ENCODE measurements at places on chromosomes 2 and 18.
A peak's percentile ranks its signal among the peaks of the same experiment; 100 is the strongest.

GRCh38 chr2:236739663-236740062 lies 170.0 kb downstream of the ACKR3 start:
- DNase-seq, result no peak

DNA sequence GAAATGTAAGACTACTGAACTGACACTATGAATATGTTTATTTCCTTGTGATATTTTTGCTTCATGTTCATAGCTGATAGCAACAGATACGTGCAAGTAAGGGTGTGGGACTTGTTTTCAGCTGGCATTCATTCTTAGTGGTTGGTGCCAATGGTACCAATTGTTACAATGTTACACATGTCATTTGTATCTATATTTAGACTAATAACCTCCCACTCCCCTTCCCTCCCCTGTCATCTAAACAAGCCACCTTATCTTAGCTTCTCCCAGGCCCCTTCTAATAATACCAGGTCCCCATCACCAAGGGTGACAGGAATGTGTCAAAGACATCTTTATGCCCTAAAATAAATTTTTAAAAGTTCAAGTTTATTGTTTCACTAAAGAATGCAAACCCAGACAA lies 294.7 kb upstream of the FAM98A start:
- no peak for DNase-seq

DNA sequence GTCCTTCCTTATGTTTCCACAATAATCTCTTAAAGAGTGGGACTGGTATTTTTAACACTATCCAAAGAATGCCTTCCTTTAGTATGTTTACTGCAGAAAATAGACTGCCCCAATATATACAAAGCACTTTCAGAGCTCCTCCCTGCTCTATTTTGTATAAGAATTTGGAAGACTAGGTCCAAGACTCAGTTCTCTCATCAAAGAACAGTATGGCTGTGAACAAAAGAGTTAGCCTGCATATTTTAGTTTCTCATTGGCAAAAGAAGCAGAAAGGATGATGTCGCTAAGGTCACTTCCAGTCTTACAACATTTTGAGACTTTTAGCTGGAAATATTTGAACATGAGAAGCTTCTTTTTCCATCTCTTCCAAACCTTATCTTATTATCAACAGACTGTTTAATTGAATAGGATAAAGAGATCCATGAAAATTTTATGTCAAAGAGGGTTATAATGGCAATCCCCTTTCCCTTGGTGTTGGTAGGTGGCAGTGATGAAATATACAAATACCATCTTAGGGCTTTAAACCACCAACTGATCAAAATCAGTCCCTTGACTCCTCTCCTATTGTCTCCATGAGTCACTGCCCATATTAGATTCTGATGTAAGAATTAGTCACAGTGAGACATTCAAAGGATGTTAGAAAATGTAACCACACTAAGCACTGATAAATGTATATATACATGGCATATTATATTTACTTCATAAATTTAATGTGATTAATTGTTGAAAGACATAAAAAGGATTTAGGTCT lies 266.9 kb upstream of the DSEL start:
- DNase-seq, result peak; percentile 97

DNA sequence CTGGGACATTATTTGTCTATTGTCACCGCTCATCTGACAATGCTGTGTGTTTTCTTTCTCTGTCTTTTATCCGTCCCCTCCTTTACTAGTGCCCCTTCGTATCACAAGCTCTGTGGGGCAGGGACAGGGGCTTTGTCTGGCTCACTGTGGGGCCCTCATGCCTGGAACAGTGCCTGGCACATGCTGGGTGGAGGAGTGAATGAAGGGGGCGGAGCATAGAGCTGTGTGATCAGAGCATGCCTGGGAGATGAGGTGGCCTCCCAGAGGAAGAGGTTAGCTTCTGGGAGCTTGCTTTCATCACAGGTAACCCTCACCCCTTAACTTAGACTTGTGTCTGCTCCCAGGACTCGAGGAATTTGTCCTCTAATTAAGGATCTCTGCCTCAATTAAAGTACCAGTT lies 16.4 kb downstream of the MTCL1 start:
- DNase-seq, result peak; percentile 81

- DNase-seq, result peak; percentile 18
Observed at GRCh38 chr18:36130039-36130831, 536 bp downstream of the ELP2 start.

- no peak for DNase-seq
Observed at GRCh38 chr2:218708086-218708485, 2.5 kb upstream of the TTLL4 start.

DNA sequence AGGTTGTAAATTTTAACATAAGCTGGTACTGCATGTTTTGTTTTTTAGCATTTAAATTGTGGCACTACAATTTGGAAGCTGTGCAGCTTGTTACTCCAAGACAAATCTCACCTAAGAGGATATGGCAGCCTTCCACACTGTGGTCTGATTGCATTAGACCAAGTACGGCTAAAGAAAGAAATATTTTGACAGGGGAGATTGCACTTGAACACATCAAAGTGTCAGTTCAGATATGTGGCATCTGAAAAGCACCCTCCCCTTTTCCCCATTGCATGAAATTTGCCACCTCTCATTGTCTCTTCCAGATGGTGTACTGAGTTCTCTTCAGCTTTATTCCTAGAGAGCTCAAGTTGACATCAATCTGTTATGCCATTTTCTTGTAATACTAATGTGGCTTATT lies 295.9 kb downstream of the ERBB4 start:
- DNase-seq, result no peak

DNA sequence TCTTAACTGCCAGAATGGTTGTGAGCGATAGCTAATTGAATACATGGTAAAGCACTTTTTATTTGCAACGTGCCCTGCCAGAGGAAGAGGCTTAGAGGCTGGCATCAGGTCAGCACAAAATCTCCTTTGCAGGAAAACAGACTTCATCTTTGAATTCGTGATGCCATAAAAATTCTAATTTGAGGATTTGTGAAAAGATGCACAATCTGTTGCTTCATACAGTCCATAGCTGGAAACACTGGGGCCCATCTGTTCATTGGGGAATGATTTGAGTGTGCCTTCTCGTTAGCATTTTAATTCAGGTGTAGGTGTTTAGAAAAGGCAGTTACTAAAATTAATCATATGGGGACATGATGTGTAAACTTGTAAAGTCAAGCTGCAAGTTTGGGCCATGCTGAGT lies 876.0 kb downstream of the SLC4A3 start:
- DNase-seq, result no peak

DNA sequence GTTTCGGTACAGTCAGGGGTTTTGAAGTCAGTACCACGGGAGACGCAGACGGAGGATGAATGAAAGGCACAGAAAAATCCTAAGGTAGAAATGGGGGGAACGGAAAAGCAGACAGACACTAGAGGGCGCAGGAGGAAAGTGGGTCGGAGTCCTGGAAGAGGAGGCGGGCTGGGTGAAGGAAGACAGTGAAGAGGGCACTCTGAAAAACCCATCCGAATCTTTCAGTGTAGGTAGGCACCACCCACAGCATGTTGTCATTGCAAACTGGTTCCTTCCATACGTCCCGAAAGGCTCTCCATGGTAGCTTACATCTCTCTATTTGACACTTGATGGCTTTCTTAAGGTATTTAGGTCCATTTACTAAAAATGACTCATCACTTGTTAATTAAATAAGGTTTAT lies 18.5 kb upstream of the ZNF236 start:
- DNase-seq, result peak; percentile 79

GRCh38 chr2:239393941-239394340 lies 6.9 kb downstream of the HDAC4 start:
- DNase-seq, result no peak

- no peak for DNase-seq
Observed at GRCh38 chr2:71736091-71736861, 282.9 kb downstream of the DYSF start.

DNA sequence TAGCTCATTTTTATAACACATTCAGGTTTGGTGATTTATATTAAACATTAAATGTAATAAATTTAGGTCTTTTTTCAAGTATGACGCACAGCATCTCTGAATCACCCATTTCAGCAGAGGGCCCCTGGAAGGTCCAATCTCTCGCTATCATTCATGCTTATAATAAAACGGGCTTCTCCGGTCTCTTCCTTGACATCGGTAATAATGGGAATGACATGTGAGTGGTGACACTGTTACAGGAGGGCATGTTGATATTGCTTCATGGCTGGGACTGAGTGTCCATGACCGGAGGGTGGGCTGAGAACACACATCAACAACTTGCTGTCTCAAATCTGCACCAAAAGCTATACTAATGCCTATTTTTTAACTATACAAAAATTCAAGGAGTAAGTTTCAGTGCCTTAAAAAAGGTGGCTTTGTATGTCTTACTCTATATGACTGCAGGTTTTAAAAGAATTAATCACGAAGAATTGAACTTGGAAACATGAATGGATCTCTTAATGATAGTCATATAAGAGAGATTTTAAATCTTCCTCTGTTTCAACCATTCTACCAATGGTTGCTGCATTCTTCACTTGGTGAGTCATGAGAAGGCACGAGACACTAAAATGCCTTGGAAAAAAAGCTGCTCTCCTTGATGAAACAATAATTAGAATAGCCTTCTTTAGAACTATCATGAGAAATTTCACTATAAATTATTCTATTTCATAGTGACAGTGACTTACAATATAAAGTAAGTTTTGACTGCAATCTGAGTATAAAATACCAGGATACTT lies 101.9 kb upstream of the NRP2 start:
- DNase-seq, result peak; percentile 44
